ENCODE measurements at places on chromosomes 12 and 14.
A peak's percentile ranks its signal among the peaks of the same experiment; 100 is the strongest.

GRCh38 chr12:4991373-4991772 is 52.3 kb upstream of the KCNA5 start:
- DNase-seq: no peak

GRCh38 chr12:93336291-93336741 is 41.4 kb upstream of the NUDT4 start:
- DNase-seq: no peak

GRCh38 chr12:50934981-50935807 is 17.1 kb upstream of the HIGD1C start:
- DNase-seq: no peak

GRCh38 chr12:112116232-112117060 is 7.9 kb upstream of the NAA25 start:
- DNase-seq: no peak

DNA sequence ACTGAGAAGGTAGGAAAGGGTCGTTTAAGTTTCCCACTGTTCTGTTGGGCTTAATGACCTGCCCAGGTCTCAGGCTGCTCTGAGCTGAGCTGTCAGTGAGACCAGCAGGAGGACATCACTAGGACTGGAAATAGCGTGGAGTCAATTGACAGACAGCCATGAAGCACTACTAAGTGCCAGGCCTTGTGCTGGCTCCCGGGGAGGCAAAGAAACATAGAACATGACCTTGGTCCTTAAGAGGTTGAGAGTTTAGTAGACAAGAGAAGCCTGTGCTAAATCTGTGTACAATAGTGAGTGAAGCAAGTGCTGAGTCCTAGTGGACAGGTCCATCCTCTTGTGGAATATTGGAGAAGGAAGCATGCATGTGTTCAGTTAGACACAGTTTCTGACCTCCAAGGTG is 239.2 kb downstream of the CACNA1C start:
- DNase-seq: no peak

GRCh38 chr12:48121522-48121921 is 2.4 kb downstream of the PFKM start:
- no peak for DNase-seq

DNA sequence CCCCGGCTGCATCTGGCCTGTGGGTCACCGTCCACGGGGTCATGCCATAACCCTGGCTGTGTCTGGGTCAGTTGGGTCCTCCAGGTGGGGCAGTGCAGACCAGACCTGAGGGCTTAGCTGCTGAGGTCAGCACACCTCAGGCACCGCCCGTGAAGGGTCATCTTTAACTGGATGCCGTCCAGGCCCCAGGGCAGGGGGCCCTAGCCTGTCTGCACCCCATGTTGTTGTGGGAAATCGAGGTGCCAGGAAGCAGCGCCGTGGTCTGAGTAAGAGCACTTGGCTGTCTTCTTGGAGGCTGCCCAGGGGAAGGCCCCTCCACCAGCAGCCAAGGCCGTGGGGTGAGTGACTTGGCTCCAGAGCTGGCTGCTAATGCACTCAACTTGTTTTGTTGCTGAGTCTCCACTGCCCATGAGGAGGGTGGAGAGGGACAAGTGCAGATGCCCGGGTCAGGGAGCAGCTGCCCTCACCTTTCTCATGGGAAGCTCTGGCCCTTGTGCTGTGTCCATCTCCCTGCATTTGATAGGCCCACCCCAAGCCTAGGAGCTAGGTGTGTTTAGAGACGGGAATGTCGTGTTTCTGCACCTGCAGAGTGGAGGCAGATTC is 317.2 kb downstream of the TMEM121 start:
- DNase-seq: no peak

DNA sequence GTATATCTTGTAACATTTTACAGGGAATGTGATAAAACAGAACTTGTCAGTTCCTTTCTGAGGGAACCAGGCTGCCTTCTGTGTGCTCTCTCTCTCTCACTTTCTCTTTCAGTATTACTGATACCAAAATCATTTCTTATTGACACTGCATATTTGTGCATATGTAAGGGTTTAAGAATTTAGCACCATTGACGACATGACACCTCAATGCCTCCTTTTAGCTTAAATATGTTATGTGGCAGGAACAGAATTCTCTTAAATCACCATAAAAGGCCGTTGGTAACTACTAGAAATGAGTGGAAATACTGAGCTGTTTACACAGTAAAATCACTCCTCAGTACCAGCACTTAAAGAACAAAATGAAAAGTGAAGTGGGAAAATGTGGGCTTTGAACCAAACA is 457.7 kb upstream of the SYT1 start:
- DNase-seq: no peak

DNA sequence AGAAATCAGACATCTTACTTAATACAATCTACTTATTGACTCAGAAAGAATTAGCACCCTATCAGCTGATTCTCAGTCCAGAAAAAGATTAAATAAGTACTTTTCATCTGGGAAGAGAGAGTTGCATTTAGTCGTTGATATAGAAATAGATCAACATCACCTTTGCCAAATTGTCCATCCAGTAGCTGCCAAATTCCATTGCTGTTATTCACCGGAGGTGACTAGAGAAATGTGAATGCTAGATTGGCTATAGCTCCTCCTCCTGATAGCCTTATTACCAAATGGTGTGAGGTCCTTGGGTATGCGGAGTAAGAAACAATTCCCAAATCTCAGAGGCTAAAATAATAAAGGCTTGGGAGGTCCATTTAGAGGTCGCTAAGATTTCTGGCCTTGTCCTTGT is 723.3 kb upstream of the FLRT2 start:
- DNase-seq: no peak

GRCh38 chr12:49703647-49704137 is 3.5 kb downstream of the FMNL3 start:
- DNase-seq: no peak

GRCh38 chr12:122406701-122407164 is 15.7 kb downstream of the CLIP1 start:
- no peak for DNase-seq

GRCh38 chr14:100007254-100007653 is 58.0 kb upstream of the EVL start:
- DNase-seq: no peak

GRCh38 chr14:37596790-37597472 is 1.5 kb downstream of the TTC6 start:
- DNase-seq: no peak

GRCh38 chr14:85257287-85257686 is 272.7 kb upstream of the FLRT2 start:
- no peak for DNase-seq

- DNase-seq: no peak
Measured at GRCh38 chr12:87812030-87812429, 217.2 kb downstream of the C12orf50 start.

DNA sequence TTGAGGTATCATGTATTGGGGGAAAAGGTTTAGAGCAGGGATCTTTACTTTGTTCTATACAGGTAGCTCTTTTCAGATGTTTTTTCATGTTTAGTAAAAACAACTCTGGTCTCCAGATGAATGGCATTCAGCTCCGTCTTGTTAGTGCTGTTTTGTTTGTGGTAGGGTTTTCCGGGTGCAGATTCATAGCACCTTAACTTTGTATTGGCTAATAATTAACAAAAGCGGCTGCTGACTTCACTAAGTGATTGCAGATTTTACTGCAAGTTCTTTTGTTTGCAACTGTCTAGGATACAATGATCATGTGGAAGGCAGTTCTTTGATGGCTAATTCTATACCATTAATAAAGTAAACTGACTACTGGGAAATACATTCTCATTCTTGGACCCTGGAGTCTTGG is 32.2 kb upstream of the BHLHE41 start:
- DNase-seq: no peak

DNA sequence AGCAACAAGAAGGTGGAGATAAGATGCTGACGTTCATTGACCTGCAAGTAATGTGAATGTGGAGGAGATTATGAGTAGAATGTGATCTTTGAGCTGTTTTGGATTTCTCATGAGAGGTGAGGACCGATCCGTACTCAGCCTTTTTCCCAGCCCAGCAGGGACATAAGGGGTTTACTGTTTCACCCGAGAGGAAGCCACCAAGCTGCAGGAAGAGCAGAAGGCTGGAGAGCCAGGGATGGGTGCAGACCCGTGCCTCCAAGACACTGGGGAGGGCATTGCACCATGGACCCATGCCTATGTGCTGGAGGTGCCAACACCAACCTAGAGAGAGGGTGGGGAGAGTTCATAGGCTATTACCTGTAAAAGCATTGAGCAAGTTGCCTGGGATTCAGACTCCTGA is 206.0 kb upstream of the DIO3 start:
- DNase-seq: no peak

DNA sequence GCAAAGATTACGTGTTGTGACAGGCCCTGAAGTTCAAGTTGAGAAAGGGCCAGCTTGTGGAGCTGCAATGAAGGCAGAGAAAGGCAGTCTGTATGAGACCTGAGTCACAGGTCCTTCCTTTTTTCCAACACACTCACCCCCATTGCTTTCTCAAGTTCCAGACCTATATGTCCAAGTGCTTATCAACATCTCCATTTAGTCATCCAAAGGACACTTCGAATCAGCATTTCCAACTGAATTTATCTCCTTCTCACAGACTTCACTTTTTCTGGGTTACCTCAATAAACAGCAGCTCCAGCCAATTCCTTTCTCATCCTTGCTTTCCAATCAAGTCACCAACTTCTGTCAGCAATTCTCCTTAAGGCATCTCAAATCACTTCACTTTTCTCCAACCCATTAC is 56.4 kb upstream of the KIF21A start:
- DNase-seq: no peak

- no peak for DNase-seq
Measured at GRCh38 chr14:91996948-91997371, 42.9 kb downstream of the TRIP11 start.

GRCh38 chr14:100192250-100192671 is 32.8 kb upstream of the DEGS2 start:
- no peak for DNase-seq

- no peak for DNase-seq
Measured at GRCh38 chr14:89504602-89505313, 87.7 kb upstream of the FOXN3 start.

DNA sequence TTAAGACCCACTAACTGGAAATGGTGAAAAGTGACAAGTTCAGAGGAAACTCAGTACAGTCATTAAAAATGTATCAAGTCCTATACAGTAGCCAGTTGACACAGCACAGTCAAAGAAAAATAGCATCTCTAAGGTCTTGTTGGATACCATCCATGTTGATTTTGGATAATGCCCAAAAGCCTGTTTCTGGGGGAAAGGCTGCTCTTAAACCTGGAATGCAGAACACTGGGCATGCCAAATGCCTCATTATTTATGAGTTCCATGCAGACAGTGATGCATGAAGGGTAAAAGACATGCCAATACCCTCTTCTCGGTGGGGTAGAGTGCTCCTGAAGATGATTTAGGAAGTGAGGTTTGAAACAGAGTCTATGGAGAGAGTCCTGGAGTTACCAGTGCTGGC is 29.6 kb downstream of the KCNK13 start:
- DNase-seq: no peak

DNA sequence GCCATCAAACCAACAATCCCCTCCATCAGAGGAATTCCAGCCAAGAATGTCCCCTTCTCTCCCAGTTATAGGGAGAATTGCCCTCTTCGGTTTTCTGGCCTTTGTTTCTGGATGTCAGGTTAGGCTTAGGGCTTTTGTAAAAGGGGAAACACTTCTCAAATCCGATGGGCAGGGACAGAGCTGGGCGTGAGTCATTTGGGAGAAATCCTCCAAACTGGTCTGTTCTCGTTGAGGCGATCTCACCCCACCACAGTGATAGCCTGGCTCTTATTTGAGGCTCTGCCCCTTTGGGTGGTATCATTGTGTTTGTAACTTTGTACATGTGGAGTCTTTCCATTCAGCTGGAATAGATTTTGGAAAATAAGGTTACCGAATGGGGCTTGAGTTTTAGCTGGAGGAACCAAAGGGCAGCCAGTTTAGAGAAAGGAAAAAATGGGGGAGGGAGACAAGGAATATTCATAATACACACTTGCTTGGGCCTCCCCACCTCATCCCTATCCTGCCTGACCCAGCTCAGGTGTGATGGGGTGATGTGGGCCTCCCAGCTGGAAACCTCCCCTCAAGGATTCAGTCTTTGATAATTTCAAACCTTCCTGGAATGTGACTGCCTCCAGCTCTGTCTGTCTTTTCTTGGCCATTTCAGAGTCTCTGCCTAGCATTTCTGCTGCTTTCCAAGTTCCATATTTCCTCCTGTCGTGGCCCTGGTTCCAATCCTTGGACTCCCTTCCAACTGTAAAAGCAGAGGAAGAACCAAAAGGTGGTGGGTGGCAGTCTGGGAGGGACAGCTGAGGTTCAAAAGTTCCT is 7.5 kb downstream of the HOXC4 start:
- no peak for DNase-seq

GRCh38 chr12:109551108-109551507 is 22.2 kb downstream of the MMAB start:
- DNase-seq: no peak

- no peak for DNase-seq
Measured at GRCh38 chr12:53179687-53180219, 769 bp upstream of the ZNF740 start.

DNA sequence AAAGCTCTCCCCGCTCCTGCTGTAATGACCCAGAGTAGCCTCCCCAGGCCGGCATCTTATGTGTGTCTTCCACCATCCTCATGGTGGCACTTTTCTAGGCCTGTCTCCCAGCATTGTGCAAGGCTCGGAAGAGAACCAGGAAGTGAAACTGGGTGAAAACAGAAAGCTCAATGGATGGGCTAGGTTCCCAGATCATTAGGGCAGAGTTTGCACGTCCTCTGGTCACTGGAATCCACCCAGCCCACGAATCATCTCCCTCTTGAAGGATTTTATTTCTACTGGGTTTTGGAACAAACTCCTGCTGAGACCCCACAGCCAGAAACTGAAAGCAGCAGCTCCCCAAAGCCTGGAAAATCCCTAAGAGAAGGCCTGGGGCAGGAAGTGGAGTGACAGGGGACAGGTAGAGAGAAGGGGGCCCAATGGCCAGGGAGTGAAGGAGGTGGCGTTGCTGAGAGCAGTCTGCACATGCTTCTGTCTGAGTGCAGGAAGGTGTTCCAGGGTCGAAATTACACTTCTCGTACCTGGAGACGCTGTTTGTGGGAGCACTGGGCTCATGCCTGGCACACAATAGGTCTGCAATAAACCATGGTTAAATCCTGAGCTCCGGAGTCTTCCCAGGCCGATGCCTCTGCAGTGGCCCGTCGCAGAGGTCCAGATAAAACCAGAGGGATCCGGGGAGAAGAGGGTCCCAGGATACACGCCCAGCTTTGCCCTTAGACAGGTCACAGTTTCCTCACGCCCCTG is 15.6 kb downstream of the ACVRL1 start:
- no peak for DNase-seq

- peak; percentile 27 for DNase-seq
Measured at GRCh38 chr14:100159094-100159864, at the start of gene DEGS2. Gene DEGS2, minus strand, starts transcription at chr14:100159645. Its CDS starts 58 bp downstream, at chr14:100159587.
